ENCODE measurements at places on chromosomes 2 and 18.

DNA sequence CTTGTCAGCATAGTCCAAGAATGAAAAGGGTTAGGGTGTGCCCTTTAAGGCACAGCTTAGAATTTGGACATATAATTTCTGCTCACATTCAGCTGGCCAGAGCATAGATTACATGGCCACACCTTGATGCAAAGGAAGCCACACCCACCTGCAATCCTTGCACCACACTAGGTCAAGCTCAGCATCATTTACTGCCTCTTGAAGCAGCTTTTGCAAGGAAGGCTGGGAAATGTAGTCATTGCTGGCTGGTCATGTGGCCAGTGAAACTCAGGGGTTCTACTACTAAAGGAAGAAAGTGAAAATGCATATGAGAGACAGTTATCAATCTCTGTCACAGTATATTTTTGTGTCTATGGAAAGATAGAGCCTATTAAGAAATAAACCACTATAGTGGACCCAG lies 159.3 kb downstream of the GFPT1 start:
- DNase-seq = no peak

- DNase-seq = no peak
These were observed 818.5 kb upstream of the SALL3 start for GRCh38 chr18:78160961-78161656.

- no peak for DNase-seq
These were observed 79.4 kb upstream of the TCF7L1 start for GRCh38 chr2:85053802-85054201.

GRCh38 chr2:132460781-132461180 lies 44.2 kb downstream of the GPR39 start:
- DNase-seq = no peak

GRCh38 chr2:126771094-126771493 lies 115.1 kb downstream of the GYPC start:
- DNase-seq = no peak

DNA sequence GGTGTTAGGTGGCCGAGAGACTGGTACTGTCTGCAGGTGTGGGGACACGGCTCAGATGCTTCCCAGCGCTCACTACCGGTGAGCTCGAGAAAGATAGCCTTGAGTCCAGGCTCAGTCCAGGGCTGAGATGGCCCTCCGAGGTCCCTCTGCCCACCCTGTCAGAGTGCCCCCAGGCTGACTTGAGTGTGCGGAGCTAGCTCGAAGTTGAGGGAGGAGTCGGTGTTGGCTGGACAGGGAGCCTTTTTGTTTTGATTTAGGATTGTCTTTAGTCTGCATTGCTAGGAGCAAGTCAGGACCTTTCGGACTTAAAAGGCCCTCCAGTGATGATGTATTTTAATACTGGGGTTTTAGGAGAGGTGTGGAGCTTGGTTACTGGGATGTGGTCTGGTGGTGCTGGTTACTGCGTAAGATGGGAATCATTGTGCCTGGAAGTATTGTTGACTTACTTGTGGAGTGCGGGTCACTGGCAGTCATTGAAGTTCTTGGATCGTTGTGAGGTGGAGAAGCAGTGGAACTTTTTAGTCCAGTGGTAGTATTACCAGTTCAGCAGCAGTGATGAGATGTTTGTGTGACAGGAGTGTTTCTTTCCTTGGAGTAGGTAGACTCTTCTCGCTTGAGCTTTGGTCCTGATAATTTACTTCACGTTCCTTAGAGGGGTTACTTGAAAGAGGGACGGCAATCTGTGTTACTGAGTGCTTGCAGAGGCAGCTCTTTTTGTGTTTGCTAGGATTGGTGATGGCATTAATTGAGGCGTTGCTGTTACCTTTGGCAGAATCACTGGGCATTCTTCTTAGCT lies 633 bp downstream of the KIAA1328 start:
- DNase-seq = no peak

GRCh38 chr2:68710336-68710735 lies 24.3 kb upstream of the ARHGAP25 start:
- no peak for DNase-seq

Data from brain (organoid and tissue), 16 donors.